Activated CD8-positive, alpha-beta memory T cell treated with anti-CD3 and anti-CD28 coated beads for 1 hour (primary cell): ENCODE measurements at places on chromosomes 4 and X.

- no peak for DNase-seq
These were observed 21.3 kb downstream of the MAEA start for GRCh38 chr4:1310796-1311631.

GRCh38 chrX:23822397-23822796 is 39.4 kb downstream of the SAT1 start:
- DNase-seq, result no peak

DNA sequence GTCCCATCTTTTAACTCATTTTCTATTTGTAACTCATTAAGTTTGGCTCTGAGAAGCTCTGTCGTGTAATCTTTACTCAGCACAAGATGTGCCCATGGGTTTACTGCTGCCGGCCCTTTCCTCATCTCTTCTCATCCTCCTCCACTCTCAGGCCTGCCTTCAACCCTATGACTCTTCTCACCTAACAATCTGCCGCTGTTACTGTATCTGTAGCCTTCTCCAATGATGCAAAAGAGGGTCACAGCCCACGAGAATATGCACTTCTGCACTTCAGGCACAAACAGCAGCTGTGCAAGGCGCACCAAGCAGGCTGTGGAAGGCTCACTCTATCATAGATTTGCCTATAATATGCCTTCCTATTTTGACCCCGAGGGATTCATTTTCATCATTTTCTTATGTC is 546.5 kb upstream of the GALNTL6 start:
- no peak for DNase-seq

DNA sequence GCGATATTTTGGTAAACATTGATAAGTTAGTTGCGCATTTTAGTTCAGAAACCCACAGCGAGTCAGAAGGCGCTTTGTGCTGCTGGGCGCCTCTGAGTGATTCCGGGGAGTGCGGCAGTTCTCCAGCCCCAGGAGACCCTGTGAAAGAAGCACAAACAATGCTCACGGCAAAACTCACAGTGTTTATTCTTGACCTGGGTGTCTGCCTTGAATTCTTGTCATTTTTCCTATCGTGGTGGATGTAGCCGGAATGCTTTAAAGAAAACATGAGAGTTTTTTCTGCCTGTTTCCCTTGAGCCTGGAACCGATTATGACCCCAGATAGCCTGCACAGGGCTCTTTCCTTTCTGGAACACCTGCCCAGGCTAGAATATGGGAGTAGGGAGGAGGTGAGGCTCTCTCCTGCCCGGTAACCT is 6.7 kb downstream of the TBL1X start:
- DNase-seq, result no peak
